Immature natural killer cell (primary cell): ENCODE measurements at places on chromosomes 12 and 14. TPM values are rescaled to one million over a fixed set of nuclear protein-coding genes. Genes with fewer than 3 reads are reported as not detected.

Gene MYO1A
- polyA plus RNA-seq: not detected

Gene PLEKHD1
- polyA plus RNA-seq: 0.08 TPM

Gene GZMH
- 1,459 TPM for polyA plus RNA-seq

Gene KCNJ8
- polyA plus RNA-seq: not detected

DNA sequence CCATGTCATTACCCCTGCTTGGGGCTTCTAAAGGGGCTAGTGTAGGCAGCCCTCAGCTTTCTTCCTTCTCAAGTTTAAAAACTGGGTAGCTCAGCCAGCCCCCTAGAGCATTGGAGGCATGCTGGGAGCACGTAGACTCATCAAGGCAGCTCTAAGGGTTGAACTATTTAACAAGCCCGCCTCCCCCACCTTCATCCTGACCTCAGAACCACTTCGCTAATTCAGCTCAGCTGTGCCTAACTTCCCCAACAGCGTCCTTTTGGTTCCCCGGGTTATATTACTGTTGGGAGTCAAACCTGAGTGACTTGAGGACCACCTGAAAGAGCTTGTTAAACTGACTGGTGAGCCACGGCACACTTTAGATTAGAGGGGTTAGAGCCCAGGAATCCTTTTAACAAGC lies 30.1 kb downstream of the MAX start:
- no peak for DNase-seq

- DNase-seq: no peak
Observed at GRCh38 chr12:26473291-26473690, 277.9 kb downstream of the SSPN start.

DNA sequence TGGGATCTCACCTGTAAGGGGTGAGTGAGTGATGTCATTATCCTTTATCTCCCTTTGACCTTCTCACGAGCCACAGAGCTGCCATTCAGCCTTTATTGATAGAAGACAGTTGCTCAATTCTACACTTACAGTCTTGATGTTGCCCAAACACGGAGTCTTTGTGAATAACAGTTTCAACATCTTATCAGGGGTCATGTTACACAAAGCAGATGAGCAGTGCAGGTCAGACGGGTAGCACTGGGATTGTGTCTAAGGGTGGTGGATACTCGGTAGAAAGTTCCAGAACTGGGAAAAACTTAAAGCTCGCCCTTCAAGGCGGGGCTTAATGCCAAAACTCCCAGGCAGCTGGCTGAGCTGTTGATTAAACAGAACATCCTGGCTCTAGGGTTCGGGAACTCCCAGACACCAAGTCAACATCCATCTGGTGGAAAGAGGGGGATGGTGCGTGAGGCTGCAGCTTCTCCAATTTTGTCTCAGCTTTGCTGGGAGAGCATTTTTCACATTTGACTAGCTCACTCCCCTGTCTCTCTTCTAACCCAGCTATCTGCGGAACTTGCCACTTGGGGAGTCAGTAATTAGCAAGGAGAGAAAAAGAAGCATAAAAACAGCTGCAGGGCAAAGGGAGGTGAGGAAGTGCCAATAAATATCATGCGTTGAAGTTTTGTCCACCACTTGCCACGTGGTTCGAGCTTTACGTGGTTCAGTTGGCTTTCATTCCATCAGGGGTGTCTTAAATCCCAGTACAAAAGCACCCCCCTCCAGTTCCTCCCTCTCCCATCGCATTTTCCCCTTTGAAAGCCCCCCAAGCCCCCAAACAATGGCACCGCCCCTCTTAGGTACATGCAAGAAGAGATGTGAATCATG lies 31.0 kb downstream of the FOXN4 start:
- no peak for DNase-seq

GRCh38 chr12:18496156-18496555 lies 234.8 kb downstream of the PIK3C2G start:
- no peak for DNase-seq

DNA sequence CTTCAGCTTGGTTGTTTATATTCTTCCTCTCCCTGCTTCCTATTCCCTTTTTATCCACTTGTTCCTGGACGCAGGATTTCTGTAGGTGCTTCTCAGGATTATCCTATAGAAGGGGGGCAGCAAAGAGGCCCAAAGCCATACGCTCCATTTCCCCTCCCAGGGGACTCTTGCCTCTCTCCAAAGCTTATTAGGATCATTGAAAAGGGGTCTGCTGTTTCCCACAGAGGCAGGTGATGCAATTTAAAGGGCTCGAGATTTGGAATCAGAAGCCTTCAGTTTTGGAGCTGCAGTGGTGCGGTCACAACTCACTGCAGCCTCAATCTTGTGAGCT lies 31.5 kb upstream of the SYNDIG1L start:
- no peak for DNase-seq

- no peak for DNase-seq
Observed at GRCh38 chr12:92289629-92290349, 144.1 kb upstream of the BTG1 start.

- DNase-seq: no peak
Observed at GRCh38 chr14:68666236-68666635, 126.6 kb downstream of the ZFP36L1 start.

- DNase-seq: no peak
Observed at GRCh38 chr12:132619386-132620112, 973 bp downstream of the P2RX2 start.

DNA sequence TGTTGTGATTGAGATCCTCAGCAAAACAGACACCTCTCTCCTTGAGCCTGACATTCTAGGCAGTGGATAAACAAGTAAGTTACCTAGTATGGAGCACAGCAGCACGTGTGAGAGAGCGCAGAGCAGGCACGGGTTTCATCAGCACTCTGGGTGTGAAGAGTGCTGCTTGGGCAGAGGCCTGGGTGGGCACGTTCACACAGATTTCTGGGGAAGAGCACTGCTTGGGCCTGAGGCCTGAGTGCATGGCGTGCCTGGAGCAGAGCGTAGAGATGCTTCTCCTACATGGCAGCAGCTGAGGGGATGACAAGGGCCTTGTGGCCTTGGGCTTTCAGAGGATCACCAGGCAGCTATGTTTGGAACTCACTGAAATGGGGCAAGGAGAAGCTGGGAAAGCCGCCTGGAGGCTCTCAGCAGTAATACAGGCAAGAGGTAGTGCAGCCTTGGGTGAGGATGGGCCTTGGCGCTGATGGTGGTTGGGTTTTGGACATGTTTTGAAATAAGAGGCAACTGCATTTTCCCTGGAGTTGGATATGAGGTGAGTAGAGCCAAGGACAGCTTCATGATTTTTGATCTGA lies 17.6 kb downstream of the CKB start:
- no peak for DNase-seq
